AG09309 (cell line): ENCODE measurements at places on chromosomes 2 and 18.

GRCh38 chr2:62054916-62055450 lies 140.9 kb upstream of the B3GNT2 start:
- DNase-seq: no peak

DNA sequence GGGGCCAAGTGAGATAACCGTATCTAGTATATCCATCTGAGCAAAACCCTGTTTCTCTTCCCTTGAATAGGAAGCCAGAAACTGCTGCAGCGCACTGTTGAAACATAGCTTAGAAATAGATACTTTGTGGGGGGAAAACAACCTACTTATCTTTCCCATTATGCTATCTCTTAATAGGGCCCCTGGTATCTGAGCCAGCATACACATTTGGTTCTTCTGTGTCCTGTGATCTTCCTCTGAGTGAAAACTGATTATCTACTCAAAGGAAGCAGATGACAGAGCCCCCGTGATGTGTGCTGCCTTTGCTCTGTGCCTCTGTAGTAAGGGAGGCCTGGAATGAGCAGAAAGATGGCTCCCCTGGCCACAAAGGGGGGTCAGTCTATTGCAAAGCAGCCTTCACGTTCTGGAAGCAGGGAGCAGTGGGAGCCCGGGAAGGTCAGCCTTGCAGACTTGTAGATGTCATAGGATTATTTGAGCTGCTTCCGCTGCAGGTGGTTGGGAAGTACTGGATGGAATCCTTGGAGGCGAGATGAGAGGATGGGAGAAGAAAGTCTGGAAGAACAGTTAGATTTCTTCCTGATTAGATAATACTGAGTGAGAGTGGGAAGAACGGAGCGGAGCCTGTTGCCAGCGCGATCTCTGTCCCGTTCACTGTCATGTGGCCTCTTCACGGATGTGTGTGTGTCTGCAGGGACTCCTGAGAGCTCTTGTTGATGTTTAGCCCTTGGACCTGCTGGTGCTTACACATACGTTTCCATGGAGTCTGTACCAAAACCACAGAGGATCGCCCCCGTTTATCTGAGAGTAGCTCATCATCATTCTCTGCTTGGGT lies 150.1 kb downstream of the AGAP1 start:
- no peak for DNase-seq

DNA sequence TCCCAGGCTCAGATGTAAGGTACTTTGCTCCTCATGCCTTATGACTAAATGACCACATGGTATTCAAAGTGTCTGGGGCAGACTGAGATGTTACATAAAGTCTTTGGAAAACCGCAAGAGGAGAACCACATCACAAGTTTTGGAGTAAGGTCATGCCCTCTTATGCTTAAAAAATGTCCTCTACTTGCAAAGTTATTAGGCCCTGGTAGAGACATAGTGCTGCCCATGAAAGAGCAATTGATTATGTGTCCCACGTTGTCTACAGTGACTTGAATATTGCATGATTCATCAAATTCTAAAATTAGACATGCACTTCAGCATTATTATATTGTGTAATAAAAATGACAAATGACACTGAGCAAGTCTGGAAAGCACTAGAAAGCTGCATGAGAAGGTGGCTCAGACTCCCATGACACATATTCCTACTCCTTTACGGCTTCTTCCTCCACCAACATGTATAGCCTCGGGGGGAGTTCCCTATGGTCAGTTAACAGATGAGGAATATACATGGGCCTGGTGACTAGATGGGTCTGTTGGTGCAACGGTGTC lies 602.6 kb upstream of the VRK2 start:
- no peak for DNase-seq

- no peak for DNase-seq
Observed at GRCh38 chr18:35616074-35616473, 34.5 kb downstream of the GALNT1 start.

- no peak for DNase-seq
Observed at GRCh38 chr18:79887181-79888000, 64.1 kb downstream of the SLC66A2 start.

GRCh38 chr2:221635949-221636348 lies 63.8 kb upstream of the EPHA4 start:
- DNase-seq: no peak

DNA sequence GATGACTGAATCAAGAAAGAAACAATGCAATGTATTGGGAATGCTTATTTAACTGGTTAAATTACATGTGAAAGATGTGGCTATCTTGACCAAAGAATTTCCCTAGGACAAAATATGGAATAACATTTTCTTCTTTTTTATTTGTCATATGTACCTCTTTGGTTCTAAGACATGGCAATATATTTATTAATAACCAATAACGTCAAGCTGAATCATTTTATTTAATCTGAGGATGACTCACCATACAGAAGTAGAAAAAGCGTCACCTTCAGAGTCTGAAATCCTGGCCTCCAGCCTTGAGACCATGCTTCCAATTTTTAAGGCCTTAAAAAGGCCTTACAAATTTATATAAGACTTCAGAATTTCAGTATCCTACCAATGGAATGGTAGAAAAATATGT lies 1464.9 kb downstream of the SUCLG1 start:
- no peak for DNase-seq

GRCh38 chr2:185638771-185639170 lies 99.8 kb upstream of the FSIP2 start:
- DNase-seq: no peak

DNA sequence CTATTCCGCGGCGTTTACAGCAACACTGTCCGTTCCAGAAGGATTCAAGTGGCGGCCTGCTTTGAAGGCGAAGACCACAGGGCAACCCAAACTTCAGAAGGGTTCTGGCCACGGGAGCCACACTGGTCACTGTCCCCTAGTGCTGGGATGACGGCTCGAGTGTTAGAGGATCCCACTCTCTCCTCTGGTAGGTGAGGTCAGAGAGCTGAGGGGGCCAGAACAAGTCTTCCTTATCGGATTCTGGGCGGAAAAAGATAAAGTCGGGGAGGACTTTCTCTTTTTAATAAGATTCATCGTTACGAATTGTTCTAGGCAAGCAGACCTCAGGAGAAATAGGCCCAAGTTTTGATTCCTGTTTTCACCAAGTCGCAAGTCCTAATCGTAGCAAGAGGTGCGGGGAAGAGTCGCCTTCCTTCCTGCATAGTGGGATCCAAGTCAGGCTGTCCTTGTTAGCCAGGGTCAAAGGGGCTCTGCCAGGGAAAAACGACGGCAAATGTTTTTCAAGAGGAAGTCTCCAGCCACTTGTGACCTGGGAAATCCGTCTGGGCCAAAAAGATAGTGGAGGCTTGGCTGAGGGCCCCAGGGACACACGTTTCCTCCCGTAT lies 864 bp upstream of the MYL12A start:
- no peak for DNase-seq

DNA sequence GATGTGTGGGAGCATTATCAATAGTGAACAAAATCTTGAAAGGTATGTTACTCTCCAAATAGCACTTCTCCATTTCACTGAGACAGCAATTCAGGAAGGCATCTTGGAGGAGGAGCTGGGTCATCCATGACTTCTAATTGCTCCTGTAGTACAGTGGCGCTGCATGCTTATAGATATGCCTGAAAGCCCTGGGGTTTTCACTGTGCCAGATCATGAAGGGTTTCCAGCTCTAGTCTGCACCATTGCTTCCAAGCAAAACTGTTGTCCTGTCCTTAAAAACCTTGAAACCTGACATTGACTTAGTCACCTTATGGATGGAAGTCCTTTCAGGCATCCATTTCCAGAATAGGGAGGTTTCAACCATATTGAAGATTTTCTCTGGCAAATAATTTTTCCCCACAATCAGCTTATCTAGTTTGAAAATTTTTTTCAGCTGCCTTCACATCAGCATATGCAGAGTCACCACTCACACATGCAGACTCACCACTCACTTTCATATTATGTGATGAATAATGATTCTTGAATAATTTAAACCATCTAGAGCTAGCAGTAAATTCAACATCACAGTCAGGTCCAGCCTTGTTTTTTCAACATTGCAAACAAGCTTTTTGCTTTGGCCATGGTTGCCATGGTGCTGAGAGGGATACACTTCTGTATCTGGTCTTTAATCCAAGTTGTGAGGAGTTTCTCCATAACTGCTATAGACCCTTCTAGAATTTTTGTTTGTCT lies 297.1 kb downstream of the CLIP4 start:
- DNase-seq: no peak

DNA sequence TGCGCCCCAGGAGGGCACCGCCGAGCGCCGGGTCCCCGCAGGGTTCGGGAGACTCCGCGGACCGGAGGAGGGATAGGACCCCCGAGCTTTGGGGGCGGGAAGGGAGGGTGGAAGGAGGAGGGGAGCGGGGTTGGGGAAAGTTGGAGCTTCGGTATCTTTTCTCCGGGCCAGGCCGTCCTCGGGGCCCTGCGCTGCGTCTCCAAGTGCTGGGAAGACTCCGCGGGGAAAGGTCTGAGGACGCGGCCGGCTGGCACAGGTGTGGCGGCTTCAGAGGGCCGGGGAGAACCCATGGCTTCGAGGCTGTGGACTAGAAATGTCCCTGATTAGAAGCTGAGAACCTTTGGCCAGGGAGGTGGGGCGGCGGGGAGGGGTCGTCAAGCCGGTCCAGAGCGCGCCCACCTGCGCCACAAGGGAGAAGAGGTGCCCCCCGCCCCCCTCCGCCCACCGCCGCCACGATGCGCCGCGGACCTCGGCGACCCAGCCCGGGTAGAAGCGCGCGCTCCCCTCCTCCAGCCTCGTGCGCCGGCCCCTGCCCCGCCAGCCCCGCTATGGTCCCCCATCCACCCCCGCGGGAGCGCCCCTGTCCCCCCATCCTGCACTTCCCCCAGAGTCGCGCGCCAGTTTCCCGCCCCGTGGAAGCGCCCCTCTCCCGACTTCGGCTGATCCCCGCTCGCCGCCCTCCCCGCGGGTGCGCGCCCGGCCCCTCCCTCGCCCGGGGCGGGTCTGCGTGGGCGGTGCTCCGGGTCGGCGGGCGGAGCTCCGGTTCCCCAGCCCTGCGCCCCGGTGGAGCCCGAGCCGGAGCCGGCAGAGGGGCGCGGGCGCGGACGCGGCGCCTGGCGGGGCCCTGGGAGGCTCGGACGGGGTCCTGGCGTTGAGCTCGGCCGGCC lies at the start of gene SNTG2:
TSS of gene SNTG2 (plus strand) at position 770 of the 887 bp plus-strand sequence. CDS start 148 bp downstream, outside the sequence.
- no peak for DNase-seq

DNA sequence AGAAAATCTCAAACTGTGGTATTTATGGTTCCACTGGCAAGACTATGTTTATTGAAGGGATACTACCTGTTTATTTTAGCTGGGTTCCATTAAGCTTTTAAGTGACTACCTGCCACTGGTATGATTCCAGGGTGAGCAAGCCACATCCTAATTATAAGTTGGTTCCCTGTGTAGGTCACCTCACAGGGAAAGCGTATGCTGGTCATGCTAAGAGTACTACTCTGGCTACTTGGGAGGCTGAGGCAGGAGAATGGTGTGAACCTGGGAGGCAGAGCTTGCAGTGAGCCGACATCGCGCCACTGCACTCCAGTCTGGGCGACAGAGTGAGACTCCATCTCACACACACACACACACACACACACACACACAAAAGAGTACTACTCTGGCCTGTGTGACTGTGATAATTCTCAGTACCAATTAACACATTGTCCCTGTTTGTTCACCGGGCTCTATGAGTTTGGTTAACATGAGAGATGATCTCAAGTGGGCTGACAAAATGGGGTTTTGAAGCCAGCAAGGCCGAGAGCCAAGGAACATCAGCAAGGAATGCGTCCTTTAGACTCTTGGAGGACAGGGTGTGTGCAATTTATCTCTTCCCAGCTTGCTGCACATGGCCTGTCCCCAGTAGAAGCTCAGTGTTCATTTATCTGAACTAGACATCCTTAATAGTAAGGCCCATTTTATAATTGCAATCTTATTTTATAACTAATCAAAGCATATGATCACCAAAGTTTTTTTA lies 15.2 kb upstream of the ITSN2 start:
- no peak for DNase-seq

- no peak for DNase-seq
Observed at GRCh38 chr2:119174216-119174992, 15.9 kb upstream of the C1QL2 start.

DNA sequence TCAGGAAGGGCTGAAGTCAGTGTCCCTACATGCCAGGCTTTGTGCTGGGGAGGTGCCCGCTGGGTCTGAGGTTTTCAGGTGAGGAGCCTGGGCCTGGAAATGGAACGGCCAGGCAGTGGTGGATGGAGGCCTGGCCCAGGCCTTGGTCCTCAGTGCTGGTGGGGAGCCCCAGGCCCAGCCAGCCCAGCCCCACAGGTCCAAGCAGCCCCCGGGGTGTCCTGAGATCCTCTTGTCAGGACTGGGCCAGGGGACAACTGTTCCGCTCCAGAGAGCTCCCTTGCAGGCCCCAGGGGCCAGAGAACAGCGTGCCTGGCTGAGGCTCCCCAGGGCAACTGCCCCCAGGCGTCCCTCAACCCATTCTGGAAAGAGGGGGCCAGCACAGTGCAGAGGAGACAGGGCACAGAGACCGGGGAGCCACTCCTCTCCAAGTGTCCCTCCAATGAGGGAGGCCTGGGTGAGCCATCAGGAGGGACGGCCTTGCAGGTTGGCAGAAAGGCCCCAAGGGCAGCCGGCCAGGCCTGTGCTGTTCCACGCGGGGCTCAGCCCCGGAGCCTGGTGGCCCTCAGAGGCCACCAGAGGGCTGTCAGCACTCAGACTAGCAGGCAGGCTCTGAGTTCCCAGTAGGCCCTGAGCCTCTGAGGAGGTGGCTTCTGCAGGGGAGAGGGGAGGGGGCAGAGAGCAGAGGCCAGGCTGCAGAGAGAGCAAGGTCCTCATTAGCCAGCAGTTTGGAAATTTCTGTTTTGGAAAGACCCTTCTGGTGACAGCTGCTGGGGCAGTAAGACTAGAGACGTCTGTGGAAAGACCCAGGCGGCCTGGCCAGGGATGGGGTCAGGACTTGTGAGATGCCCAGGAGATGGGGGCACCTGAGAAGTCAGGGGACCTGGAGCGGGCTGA lies 29.4 kb upstream of the SNED1 start:
- no peak for DNase-seq

DNA sequence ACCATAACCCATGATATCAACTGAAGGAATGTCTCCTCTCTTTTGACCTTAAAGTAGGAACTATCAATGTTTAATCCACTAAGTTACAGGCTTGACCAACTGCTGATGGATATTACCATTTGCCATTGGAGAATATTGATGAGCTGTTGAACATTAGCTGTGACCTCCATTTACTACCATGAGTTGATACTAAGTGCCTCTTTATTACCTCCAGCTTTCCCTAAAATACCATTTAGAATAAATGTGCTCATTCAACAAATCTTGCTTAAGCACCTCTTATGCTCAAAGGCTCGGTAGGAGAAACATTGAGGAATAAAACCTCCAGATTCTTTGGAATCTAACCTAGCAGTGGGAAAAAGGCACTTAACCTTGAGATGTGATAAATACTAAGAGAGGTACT lies 81.2 kb downstream of the FAM124B start:
- no peak for DNase-seq

GRCh38 chr2:135095591-135095990 lies 43.5 kb downstream of the RAB3GAP1 start:
- DNase-seq: no peak

GRCh38 chr18:984004-984403 lies 79.3 kb downstream of the ADCYAP1 start:
- no peak for DNase-seq

GRCh38 chr2:125125902-125126301 lies 1100.8 kb downstream of the CNTNAP5 start:
- DNase-seq: no peak
